ENCODE measurements at places on chromosomes 1 and 21.

DNA sequence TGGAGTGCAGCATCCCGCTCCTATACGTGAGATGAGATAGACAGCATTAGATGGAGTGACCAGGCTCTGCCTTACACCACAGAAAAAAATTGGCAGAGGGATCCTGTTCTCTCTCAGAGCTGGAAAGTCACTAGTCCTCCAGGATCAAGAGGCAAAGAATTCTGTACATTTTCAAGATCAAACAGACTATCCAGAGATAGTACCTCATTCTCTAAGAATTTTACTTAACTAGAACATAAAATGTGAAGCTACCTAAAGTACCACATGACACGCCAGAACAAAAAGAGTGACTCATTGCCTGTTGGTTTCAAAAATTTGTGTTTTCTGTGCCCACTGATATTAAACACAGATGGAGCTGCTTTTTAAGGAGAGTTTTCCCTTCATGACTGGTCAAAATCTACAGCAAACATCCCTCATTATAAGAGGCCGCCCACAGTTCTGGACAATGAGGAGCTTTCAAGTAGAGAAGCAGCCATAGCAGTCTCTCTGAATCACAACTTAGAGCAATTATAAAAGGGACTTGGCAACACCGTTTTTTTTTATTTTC lies 32.3 kb downstream of the CD160 start:
- no peak for DNase-seq

- DNase-seq, result no peak
These were observed 99.5 kb upstream of the BMP8A start for GRCh38 chr1:39391691-39392679.

DNA sequence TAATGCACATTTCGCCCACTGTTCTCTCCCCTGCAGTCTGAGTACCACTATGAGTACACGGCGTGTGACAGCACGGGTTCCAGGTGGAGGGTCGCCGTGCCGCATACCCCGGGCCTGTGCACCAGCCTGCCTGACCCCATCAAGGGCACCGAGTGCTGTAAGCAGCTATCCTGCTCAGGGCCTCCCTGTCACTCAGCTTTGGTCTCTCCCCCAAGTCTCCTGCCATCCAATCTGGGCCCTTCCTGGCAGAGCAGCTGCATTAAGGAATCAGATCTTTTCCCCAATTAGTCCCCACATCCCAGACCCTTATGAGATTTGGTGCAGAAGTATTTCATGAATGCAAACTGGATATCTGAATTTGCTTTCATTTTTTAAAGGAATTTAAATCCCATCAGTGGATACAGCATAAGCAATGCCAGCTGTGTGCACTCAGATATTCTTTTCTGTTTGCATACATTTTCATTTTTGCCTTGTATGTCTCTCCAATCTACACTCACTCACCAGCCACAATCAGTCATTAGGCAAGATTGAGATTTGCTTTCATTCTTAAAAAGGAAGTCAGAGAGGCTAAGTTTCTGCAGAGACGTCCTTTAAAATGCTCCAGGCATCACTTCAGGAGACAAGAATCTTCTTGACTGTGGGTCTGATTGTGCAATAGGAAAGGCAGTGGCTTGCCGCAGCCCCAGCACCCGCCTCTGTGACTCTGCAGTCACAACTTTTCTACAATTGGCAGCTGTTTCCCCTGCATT lies 48.1 kb downstream of the ELAPOR1 start:
- no peak for DNase-seq

- DNase-seq, result no peak
These were observed 6.4 kb upstream of the KRTAP10-3 start for GRCh38 chr21:44564886-44565598.

DNA sequence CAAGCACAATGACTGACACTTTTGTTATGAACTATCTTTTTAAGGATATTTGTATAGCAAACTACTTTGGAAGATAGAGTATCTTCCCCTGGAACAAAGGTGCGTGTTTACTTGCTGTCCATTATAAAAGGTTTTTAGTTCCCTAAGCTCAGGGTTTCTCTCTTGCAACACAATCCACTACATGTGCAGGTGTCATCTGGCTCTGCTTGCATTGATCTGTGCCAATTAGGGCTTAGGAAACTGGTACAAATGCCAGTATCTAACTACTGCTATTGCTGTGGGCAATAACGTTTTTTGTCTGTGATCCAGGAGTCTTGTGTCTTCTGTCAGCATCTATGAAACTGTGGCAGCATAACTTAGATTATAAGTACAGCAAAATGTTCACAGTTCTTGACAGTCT lies 68.3 kb upstream of the ABCD3 start:
- no peak for DNase-seq

DNA sequence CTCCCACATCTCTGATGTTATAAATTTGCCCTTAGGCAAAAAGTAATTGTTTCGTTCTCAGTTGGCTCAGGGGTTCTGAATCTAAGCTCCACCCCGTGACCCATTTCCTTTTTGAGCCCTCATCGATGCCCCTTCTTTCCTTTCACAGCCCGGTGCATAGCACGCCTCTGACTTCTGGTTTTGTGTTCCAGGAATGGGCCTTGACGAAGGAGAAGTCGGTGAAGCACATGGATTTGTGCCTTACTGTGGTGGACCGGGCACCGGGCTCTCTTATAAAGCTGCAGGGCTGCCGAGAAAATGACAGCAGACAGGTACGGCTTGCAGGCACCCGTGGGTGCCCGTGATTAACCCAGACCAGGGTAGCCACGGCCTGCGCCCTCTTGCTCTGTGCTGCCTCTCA lies 151.9 kb downstream of the PGBD5 start:
- no peak for DNase-seq

GRCh38 chr1:100708476-100709062 lies 11.0 kb upstream of the VCAM1 start:
- no peak for DNase-seq

GRCh38 chr21:36859744-36860501 lies 106.5 kb downstream of the HLCS start:
- no peak for DNase-seq

DNA sequence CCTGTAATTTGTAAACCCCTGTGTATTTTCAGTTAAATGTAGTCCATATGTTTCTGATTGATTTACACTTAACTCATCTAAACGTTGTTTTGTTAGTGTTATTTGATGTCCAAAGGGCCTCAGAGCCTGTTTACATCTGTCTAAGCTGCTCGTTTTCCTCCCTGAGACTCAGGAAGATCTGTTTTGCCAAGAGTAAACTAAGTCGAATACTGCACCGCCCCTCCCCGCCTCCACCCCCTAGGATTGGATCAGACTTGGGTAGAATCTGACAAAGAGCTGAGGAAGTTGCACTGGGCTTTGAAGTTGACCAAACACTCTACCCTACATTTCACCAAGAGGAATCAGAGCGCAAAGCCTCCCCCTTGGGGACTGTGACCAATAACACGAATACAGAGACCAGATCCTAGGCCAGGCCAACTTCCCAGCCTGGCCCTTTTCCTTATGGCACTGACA lies 206.9 kb upstream of the LMO4 start:
- no peak for DNase-seq

DNA sequence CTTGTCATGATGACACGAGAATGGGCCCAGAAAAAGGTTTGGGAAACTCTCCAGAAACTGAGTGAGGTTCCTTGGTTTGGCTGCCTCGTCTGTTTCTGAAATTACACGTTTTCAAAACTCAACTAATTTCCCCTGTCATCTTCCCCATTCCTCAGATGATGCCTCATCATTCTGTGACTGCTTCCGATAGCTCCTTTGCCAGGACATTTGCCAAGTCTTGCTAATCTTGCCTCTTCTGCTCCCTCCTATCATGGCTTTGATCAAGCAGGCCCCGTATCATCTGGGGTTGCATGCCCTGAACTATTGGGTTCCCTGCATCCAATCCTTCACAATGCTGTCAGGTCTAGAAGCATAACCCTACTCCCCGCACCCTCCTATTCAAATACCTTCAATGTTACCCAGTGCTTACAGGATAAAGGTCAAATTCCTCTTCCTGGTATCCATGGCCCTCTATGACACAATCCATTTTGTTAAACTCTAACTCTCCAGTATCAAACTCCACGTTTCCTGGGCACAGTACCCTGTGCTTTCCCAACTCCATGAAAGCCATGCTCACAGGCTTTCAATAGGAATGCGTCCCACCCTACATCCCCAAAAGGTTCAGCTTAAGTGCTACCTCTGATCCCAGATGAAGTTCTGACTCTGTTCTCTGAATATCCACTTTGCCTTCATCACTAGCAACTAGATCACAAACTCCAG lies 22.2 kb upstream of the TMEM200B start:
- no peak for DNase-seq

GRCh38 chr1:212595229-212595628 lies 13.3 kb upstream of the ATF3 start:
- no peak for DNase-seq

DNA sequence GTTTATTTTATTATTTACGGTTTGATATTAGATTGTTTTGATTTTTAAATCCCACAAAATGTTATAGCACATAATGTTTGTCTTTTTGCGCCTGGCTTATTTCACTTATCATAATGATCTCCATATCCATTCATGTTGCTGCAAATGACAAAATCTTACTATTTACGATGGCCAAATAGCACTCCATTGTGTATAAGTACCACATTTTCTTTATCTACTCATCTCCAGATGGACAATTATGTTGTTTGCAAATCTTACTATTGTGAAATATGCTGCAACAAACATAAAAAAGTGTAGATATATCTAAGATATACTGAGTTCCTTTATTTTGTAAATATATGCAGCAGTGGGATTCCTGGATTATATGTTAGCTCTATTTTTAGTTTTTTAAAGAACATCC lies 1568.3 kb downstream of the AMY1C start:
- no peak for DNase-seq

DNA sequence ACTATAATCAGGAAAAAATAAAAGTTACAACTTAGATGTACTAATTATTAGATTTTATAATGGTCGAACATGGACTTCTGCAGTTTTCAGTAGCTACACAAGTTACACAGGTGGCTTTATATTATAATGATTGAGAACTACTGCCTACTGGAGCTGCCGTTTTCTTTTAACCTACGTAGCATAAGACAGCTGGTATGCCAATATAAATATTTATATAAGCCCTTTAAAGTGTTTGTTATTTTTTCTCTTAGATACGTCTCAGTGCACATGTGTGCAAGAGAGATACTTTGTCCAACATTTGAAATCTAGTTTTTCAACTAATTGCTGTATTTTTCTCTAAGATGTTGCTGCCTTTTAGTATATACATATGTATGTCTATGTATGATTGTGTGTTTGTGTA lies 42.4 kb downstream of the PDC start:
- DNase-seq, result no peak

DNA sequence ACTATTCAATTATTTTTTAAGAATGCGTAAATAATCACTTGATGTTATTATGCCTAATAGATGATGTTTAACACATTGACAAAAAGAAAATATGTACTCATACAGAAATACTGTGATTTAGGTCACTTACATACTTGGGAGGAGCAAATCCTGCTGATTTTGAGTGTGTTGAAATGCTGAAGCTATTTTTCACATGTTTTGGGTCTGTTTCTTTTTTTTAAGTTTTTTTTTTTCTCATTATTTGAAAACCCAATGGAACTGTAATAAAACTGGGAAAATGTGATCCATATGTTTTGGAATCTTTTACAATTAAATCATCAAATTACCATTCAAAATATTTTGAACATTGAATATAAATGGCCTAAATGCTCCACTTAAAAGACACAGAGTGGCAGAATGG lies 366.2 kb upstream of the ADAMTS5 start:
- no peak for DNase-seq

GRCh38 chr1:209659909-209660308 lies 7.7 kb upstream of the LAMB3 start:
- no peak for DNase-seq

GRCh38 chr1:66154394-66154793 lies 361.7 kb downstream of the PDE4B start:
- no peak for DNase-seq

- no peak for DNase-seq
These were observed 37.8 kb upstream of the THEM4 start for GRCh38 chr1:151947140-151947539.

DNA sequence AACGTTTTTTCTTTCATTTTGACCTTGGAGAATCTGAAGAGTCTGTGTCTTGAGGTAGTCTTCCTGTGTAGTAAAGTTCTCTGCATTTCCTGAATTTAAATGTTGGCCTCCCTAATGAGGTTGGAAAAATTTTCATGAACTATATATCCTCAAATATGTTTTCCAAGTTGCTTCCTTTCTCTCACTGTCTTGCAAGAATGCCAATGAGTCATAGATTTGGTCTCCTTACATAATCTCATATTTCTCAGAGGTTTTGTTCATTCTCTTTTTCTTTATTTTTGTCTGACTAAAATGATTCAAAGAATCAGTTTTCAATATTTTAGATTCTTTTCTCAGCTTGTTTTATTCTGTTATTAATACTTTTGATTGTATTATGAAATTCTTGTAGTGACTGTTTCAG lies 87.6 kb downstream of the DRAM2 start:
- DNase-seq, result no peak

- DNase-seq, result no peak
These were observed 558 bp upstream of the KIF21B start for GRCh38 chr1:201023920-201024624.

GRCh38 chr1:6373961-6374720 lies 19.4 kb downstream of the ACOT7 start:
- no peak for DNase-seq

- DNase-seq, result no peak
These were observed 21.3 kb downstream of the FAM20B start for GRCh38 chr1:179046808-179047635.

GRCh38 chr1:181386951-181387350 lies 96.4 kb upstream of the CACNA1E start:
- DNase-seq, result no peak

DNA sequence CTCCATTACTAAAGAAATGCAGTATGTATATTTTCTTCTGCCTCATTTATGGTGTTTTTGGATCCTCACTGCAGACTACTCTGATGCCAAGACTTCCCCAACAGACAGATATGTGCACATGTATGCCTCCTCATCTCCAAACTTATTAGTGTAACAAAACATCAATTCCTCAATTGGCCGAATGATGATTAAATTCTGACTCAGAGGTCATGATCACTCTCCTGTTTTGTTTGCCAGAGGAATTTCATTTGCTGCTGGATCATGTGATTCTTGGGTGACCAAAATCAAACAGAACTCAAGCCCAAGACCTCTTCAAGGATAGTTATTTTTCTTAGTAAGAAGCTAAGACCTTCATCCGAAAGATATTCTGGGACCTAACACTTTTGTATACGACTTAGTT lies 227.6 kb downstream of the LMO4 start:
- no peak for DNase-seq

DNA sequence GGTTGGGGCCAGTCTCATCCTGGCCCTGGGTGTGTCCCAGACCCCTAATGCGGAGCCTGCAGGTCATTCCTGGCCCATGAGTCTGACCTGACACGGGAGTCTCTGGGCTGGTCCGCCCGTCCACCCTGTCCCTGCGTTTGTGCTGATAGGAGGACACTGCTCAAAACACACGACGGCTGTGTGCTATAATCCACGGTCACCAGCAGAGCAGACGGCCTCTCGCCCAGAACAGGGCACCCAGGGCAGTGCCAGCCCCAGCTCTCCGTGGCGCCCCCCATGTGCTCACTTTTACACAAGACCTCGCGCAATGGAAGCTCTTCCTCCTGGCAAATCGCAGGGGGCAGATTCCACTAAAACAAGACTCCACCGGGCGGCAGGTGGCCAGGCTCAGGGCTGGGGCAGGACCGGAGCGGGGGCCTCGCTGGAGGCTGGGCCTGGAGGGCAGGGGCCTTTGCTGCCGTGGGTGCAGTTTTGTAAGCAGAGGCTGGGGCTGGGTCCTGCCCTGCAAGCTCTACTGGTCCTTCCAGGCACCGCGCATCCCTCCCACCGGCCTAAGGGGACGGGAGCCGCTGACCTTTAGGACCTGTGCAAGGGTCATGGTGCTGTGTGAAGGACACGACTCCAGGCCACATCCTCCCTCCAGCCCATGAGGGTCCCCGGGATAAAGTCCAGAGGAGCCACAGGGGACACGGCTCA lies 10.6 kb upstream of the SLC19A1 start:
- no peak for DNase-seq

All from esophagus squamous epithelium (tissue), 5 donors.